ENCODE measurements at places on chromosomes 2 and 18. TPM values are rescaled to one million over a fixed set of nuclear protein-coding genes. Genes with fewer than 3 reads are reported as not detected.

- peak; percentile 63 for DNase-seq
These were observed 108.6 kb downstream of the COMMD1 start for GRCh38 chr2:62014102-62014501.

GRCh38 chr2:85327160-85327821 is 498 bp downstream of the TGOLN2 start:
- DNase-seq, result peak; percentile 62

DNA sequence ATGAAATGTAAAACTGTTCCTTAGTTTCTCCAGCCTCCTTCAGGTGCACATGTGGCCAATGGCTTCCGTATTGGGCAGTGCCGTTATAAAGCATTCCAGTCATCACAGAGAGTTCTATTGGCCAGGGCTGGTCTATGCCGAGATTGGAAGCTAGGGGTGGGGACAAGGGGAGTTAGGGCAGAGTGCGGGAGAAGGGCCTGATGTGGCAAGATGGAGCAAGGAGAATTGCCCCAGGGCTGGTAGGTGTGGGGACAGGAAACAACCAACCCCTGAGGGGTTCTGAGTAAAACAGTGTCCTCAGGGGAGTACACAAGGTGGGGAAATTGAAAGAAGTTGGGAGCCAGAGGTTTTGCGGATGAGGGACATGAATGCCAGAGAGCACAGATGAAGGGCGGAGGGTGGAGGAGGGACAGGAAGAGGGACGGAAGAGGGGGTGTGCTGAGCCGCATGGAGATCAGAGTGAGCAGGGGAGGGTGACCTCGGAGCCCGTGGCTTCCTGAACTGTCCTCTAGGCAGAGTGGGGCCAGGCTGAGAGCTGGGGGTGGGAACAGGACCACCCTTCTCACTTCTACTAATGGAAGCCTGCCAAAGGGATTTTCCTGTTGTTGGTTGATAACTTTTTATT is 9.1 kb upstream of the ATP6V1C2 start:
- no peak for DNase-seq

GRCh38 chr2:239397931-239398471 is 2.8 kb downstream of the HDAC4 start:
- peak; percentile 31 for DNase-seq

GRCh38 chr2:43455731-43456642 is 139.9 kb downstream of the THADA start:
- DNase-seq, result no peak

DNA sequence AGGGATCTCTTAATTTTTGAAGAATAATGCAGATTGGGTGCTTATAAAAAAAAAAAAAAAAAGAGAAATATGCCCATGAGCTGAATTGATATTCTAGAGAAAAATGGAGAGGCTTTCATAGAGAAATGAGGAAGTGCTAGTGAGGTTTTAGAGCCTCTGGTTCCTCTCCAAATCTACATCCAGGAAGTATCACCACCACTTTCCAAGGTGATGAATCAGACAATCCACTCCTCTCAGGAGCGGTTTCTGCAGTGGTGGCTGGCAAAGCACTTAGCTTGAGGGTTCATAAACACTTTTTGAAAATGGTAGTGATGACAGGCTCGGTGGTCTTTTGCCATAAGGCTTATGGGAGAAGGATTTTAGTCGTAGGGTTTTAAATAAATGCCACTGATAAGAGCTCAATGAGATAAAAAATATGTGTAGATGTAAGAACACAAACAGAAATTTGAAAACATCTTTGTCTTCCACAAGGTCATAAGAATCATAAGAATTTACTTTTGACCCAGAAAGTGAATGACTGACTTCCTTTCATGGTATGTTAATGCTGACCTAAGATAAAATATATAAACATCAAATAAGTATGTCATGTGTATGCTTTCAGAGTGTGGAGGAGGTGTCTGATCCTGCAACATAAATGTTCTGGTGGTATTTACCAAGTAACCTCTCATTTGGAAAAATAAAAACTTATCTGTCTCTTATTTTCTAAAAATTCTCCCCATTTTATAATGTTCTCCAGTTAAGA is 42.1 kb upstream of the DSG1 start:
- no peak for DNase-seq

GRCh38 chr2:227939271-227940027 is 68.0 kb downstream of the DAW1 start:
- peak; percentile 14 for DNase-seq

DNA sequence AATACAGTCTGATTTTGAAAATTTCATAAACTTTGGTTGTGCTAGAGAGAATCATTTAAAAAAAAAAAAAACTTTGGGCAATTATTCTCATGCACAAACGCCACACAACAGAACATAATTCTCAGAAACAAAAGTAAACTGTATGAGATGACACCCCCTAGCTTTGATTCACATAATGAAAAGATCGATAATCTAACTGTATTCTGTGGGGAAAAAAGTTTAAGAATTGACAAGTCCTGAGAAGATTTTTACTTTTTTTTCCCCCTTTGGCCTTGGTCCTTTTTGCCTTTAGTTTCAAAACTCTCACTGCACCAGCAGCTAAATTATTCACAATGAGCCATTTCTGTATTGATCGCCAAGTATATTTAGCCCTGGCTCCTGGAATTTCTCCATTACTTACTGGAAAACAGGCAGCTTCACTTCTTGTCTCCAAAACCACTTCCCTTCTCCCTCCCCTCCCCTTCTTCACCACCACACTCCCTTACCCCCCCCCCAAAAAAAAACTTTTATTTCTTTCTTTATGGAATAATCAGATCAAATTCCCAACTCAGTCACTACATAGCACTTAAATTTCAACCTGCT is 2.0 kb downstream of the IKZF2 start:
- no peak for DNase-seq

OR6B2 gene
- total RNA-seq, result not detected

LRRTM1 gene
- 0.28 TPM for total RNA-seq

ABCB11 gene
- not detected for total RNA-seq

PRSS56 gene
- not detected for total RNA-seq

ANKRD62 gene
- not detected for total RNA-seq

SH3YL1 gene
- total RNA-seq, result 46.5 TPM
